Activated T-helper 17 cell treated with anti-CD3 and anti-CD28 coated beads, Interleukin-2, amount 50 U/mL, for 72 hours (primary cell): ENCODE measurements at places on chromosomes 11 and 22.

GRCh38 chr11:35211952-35212351, 73.0 kb downstream of the CD44 start:
- no peak for ATAC-seq

GRCh38 chr22:48795664-48796063, 1032.0 kb downstream of the BRD1 start:
- ATAC-seq = no peak

- peak; percentile 15 for ATAC-seq
Measured at GRCh38 chr11:118882491-118882890, 1.2 kb upstream of the CXCR5 start.

- ATAC-seq = no peak
Measured at GRCh38 chr11:19747634-19748033, 35.0 kb downstream of the NAV2 start.

DNA sequence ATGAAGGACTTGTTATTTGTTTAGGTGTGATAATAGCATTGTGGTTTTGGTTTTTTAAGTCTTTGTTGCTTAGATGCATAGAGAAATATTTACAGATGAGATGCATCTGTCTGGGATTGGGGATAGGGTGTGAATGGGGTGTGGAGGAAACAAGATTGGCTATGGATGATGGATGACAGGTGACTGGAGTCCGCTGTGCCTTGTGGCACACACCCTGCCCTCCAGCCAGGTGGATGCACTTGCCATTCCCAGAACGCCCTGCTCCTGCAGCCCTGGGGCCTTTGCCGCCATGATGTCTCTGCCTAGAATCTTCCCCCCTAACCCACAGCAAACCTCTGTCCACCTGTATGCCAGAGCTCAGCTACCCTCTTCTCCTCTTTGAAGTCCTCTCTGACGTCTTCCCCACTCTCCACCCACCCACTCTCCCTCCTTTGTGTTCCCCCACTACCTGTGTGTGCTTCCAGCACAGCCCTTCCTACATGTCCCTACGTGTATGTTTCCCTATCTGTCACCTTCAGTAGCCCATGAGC, 54.7 kb downstream of the WNT11 start:
- peak; percentile 27 for ATAC-seq

- ATAC-seq = no peak
Measured at GRCh38 chr11:68418648-68419047, 41.9 kb upstream of the PPP6R3 start.

DNA sequence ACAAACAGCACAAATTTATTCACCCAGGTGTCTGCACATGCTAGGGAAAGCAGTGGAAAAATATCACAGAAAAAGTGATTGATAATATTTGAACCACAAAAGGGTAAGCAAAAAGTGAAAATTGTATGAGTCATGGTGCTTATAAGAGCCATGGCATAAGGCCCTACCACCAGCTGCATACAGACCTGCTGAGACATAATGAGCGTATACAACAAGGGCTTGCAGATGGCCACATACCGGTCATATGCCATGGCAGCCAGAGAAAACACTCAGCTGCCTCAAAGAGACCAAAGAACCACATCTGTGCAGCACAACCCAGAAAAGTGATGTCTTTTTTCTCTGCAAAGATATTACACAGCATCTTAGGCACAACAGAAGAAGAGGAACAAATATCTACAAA, 71.4 kb upstream of the OR9G4 start:
- ATAC-seq = no peak

- ATAC-seq = no peak
Measured at GRCh38 chr11:12741671-12742216, 67.5 kb downstream of the TEAD1 start.

GRCh38 chr22:36911887-36912661, 1.4 kb upstream of the CSF2RB start:
- no peak for ATAC-seq

GRCh38 chr11:108556019-108556418, 37.5 kb downstream of the EXPH5 start:
- no peak for ATAC-seq

DNA sequence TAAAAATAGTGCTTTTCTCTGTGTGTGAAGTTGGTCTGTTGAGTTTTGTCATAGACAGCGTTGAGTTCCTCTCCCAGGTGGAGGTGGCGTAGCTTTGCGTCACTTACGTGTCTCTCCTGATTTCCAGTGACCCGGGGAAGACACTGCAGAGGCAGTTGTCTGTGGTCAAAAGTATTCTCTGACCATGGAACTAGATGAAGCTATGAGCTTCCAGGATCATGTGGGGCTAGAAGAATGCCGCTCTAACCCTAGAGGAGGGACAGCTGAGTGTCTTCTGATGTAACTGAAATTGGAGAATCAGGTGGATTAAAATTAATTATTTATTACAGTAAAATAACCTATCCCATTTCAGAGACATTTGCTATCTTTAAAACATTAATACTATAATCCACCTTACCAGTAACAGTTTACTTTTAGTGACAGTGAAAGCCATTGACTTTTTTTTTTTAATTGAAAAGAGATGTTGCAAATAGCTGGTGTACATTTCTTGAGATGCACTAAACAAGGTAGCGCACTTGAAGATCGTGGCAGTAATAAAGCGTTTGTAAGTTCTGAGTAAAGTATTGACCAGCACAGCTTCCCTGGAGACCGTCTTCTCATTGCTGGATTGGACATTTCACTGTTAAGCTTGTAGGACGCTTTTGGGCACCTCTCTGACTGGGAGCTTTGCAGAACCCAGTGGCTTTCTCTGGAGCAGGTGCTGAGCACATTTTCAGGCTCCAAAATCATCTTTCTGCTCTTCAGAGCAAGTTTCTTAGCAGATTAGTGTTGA, 9.7 kb downstream of the CAT start:
- ATAC-seq = no peak

DNA sequence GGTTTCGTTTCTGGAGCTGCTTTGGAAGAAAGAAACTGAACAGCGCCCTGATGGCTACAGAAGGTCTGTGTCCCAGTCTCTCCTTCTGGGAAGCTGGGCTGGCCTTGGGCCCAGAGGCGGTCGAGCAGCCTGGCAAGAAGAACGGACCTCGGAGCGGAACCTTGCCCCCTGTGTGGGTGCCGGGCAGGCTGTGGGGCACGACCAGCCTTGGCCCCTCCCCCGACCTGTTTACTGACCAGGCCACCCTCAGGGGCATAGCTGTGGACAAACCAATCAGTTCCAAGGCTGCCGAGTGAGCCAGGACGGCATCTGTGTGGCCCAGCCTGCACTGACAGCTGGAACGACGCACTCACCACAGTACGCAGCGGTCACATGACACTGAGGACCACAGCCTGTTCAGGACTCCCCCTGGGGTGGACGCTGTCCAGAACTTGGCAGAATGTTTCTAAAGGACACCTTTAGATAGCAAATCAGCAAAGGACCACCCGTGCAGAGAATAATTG, 7.2 kb downstream of the PIM3 start:
- ATAC-seq = no peak

DNA sequence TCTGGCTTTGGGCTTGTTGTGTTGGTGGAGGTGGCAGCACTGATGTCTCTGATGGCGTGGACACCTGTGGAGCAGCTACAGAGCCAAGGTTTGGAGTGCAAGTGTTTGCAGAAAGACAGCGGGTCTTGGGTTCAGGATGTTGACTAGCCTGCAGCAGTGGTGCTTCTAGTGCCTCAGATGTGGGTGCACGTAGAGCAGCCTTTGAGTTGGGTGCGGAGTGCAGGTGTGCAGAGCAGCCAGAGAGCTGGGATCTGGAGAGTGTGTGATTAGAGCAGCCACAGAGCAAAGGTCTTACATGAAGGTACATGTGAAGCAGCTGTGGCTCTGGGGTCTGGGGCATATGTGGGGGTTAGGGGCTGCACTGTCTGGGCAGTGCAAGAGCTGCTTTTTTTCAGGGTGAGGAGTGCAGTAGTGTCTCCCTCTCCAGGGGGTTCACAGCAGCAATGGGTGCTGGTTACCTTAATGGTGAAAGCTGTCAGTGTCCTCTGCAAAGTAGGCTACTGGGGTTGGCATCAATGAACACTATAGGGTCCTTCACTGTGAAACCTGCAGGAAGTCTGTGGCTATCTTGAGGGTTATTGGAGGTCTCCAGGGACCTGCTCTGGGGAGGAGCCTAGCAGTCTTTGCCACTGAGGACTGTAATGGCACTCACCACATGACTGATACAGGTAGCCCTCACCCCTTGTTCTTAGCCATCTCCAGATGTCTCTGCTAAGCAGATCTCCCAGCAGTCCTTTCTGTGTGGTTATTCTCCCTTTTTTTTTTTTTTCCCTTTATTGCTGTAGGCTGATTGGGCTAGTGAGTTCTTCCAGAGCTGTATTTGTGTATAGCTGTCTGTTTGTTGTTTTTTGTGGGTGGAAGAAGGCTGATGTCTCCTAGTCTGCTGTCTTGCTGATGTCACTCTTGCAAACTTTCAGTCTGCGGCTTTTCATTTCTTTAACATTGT, 14.3 kb downstream of the BIRC2 start:
- peak; percentile 63 for ATAC-seq

DNA sequence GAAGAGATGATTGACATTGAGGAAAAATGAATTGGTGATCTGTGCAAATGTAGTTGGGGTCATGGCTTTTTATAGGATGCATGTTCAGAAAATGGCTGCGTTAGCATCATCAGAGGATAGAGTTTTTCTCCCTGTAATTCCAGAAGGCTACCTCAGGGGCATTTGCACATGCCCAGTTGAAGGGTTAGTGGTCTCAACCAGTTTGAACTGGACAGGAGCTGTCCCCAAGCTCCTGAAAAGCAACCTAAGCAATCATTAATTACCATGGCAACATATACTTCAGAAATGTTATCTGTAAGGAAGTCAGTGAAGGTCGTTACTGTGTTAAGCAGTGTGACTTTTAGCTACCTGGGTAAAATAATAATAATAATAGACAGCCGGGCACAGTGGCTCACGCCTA, 29.3 kb downstream of the TUG1 start:
- no peak for ATAC-seq

GRCh38 chr22:23533771-23534191, 46.3 kb downstream of the IGLL1 start:
- no peak for ATAC-seq

- no peak for ATAC-seq
Measured at GRCh38 chr11:11571893-11572292, 49.9 kb downstream of the GALNT18 start.

DNA sequence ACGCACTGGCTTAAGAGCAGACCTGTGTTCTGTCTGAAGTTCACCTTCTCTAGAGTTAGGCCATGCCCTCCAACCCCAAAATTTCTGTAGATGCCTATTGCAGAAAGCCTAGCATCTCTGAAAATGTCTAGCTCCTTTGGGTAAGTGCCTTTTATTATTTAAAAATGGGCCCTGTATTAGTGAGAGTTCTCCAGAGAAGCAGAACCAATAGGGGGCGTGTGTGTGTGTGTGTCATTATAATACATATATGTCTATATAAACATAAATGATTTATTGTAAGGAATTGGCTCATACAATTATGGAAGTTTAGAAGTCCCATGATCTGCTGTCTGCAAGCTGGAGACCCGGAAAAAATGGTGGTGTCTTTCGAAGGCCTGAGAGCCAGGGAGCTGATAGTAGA, 144.7 kb downstream of the TTC17 start:
- ATAC-seq = no peak

GRCh38 chr11:102604875-102605274, 20.3 kb downstream of the MMP20 start:
- ATAC-seq = no peak

DNA sequence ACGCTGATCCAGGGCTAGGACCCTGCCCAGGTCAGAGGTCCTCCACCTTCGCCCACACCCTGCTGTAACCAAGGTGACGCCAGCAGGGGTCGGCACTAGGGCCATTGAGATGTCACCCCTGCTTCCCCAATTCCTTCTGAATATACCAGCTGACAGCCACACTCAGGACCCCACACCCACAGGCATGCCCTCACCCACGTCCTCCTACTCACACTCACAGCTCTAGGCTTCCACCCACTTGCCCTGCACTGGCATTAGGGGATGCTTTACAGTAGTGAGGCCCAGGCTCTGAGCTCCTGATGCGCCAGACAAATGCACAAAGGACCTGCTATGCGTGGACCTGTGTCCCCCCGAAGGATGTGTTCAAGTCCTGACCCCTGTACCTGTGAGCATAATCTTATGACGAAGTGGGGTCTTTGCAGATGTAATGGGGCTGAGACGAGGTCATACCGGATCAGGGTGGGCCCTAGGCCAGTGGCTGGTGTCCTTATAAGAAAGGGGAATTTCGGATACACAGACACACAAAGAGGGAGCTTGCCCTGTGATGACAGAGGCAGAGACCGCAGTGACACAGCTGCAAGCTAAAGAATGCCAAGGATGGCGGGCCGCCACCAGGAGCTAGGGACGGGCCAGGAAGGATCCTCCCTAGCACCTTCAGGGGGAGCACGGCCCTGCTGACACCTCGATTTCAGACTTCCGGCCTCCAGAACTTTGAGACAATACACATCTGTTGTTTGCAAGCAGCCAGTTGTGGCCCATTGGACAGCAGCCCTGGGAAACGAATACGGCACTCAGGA, 11.2 kb downstream of the WNT11 start:
- no peak for ATAC-seq

GRCh38 chr11:75574698-75575602, 12.9 kb downstream of the SERPINH1 start:
- no peak for ATAC-seq

DNA sequence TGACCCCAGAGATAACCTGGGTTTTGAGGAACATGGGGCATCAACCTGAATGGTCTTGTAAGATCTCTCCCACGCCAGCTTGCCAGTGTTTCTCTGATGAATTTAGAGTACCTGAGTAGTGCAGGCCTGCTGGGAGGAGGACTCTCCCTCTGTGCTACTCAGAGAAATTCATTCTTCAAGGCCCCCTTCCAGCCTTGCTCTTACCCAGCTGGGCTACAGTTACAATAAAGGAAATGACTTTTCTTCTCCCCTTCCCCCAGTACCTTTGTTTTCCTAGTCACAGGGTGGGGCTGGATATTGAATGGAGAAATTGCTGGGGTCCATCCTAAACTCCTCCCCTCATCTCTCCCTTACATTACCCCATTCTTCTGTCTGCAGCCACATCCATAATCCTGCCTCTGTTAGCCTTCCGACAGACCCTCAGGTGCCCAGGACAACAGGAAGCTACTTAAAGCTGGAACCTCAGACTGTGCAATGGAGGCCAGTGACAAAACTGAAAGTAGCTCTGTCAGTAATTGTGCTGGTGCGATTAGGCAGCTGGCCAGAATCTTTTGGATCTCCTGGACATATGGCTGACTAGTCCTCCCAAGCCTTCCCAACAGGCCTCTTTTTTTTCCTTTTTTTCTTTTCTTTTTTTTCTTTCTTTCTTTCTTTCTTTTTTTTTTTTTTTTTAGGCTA, 17.4 kb downstream of the LIMK2 start:
- ATAC-seq = peak; percentile 49

- no peak for ATAC-seq
Measured at GRCh38 chr11:105372206-105372605, 232.6 kb upstream of the CARD18 start.

- no peak for ATAC-seq
Measured at GRCh38 chr22:46547883-46548244, 10.4 kb upstream of the CELSR1 start.
